ENCODE measurements at places on chromosomes 2 and 18. TPM values are rescaled to one million over a fixed set of nuclear protein-coding genes. Genes with fewer than 3 reads are reported as not detected.

Gene GKN2
- total RNA-seq = not detected

GRCh38 chr2:210440206-210440605 lies 36.4 kb downstream of the LANCL1 start:
- no peak for DNase-seq

Gene ATP6V1B1
- total RNA-seq = not detected

DNA sequence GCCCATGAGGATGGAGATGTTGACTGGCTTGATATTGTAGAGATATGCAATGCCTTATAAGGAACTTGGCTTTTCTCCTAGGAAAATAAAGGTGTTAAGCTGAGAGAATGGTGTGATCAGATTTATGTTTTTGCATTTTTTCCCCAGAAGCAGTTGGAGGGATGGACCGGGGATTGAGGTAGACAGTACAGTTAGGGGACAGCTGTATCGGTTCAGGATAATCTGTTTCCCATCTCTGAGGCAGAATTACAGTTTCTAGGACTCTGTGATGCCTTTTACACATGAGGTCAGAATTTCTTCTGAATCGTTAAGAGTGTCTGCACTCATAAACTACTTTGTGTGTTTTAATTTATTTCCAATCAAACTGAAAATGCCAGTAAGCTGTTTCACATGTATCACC lies 261.5 kb downstream of the CYRIA start:
- DNase-seq = no peak

DNA sequence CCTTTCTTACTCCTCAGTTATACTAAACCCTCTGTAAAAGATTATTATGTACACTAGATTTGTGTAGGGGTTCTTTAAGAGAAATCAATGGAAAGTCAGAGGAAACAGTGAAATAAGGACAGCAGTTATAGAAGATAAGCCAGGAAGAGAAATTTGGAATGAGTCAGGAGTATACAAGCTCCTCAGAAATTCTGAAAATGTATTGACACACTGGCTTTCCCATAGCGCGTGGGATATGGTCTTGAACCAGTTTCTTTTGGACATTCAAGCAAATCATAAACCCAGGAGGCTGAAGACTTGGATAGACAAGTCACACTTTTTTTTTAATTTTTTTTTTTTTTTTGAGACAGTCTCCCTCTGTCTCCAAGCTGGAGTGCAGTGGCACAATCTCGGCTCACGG lies 316.1 kb upstream of the MMADHC start:
- no peak for DNase-seq

DNA sequence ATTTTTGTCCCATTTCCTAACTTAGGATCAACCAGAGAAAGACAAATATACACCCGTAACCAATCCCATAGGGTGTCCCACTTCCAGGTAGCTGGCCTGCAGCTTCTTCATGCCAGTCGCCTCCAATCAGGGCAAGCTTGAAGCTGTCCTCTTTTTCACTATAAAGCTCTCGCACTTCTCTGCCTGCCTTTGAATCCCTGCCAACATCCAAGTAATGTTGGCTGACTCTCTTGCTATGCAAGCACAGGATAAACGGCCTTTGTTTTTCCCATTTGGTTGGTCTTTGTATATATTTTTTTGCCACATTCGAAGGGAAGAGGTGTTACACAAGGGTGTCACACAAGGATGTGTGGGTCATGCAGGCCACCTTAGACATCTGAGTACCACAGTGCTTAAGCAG lies 388.8 kb downstream of the CBLN2 start:
- DNase-seq = no peak

Gene ARL4C
- 142 TPM for total RNA-seq

Gene SDC1
- not detected for total RNA-seq

Gene ZNF521
- total RNA-seq = not detected

Gene RNF152
- 0.19 TPM for total RNA-seq

Gene VAMP8
- 71.4 TPM for total RNA-seq

DNA sequence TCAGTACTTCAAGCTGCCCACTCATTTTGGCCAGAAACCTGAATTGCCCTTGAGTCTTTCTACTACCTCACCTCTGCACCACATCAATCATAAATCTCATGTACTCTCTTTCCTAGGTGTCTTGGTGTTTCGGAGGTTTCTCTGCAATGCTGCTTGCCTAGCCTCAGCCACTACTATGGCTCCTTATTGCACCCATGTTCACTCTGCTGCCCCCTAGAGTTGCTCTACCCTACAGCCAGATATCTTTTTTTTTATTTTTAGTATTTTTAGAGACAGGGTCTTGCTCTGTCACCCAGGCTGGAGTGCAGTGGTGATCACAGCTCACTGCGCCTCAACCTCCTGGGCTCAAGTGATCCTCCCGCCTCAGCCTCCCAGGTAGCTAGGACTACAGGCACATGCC lies 413.0 kb downstream of the PTPRM start:
- DNase-seq = no peak

DNA sequence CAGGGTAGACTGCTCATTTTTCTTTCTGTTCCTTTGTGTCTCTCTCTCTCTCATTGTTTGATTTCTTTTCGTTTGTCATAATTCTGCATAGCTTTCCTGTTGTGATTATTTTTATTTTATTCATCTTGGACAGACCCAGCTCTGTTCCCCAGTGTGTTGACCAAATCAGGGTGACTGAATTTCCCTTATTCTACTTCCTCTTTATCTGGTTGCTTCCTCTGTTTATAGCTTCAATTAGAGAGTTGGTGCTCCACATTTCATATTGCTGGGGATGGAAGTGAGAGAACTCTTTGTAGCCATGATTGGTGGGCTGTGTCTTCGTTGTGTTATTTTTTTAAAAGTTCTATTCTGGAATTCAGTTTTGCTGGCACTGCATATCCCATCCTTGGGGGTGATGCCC lies 19.1 kb downstream of the PROKR1 start:
- no peak for DNase-seq

Gene PARD6G
- total RNA-seq = 0.34 TPM

Gene OTX1
- not detected for total RNA-seq

- DNase-seq = no peak
These were observed 235.4 kb downstream of the ATAD2B start for GRCh38 chr2:23691565-23691964.

Gene PCARE
- not detected for total RNA-seq

- DNase-seq = no peak
These were observed 67.9 kb upstream of the SLC25A52 start for GRCh38 chr18:31828613-31829012.

GRCh38 chr18:58544179-58544578 lies 84.7 kb downstream of the ALPK2 start:
- no peak for DNase-seq

- DNase-seq = peak; percentile 4
These were observed 1.3 kb downstream of the PTPRM start for GRCh38 chr18:7568426-7568825.

DNA sequence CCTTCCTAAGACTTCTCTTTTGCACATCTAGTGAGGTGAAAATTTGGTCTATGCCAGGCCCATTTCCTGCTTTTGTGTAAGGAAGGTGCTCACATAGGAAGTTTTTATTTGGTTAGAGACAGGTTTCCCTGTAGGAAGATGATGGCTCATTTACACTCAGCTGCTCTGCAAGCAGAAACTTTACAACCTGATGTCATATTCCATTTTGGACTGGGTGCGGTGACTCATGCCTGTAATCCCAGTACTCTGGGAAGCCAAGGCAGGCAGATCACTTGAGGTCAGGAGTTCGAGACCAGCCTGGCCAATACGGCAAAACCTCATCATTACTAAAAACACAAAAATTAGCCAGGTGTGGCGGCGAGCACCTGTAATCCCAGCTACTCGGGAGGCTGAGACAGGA lies 35.8 kb downstream of the CASP10 start:
- no peak for DNase-seq

DNA sequence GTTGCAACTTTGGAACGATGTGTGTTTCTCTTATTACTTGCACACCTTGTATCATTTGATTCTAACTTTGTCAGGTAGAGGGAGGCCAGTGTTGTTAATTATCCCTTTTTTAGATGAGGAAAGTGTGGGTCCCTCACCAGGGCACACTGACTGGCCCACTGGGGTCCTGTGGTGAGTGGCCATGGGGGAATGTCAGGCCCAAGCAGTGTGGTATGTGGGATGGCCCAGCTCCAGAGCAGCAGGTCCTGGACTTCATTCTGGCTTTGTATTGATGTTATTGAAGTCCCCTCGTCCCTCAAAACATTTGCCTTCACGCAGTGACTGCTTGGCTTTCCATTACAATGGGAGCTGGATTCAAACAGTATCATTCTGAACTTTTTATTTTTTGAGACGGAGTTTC lies 11.7 kb downstream of the NCK2 start:
- DNase-seq = no peak

GRCh38 chr2:28325567-28326468 lies 66.8 kb upstream of the FOSL2 start:
- DNase-seq = no peak

Gene CFAP65
- not detected for total RNA-seq
